ENCODE measurements at places on chromosomes 2 and 18. TPM values are rescaled to one million over a fixed set of nuclear protein-coding genes. Genes with fewer than 3 reads are reported as not detected.

Gene ZNF396
- 0.71 TPM for total RNA-seq

- no peak for DNase-seq
These were observed 194.1 kb downstream of the CLIP4 start for GRCh38 chr2:29309090-29310029.

- DNase-seq: no peak
These were observed 45.3 kb downstream of the SMAD7 start for GRCh38 chr18:48905513-48905912.

- no peak for DNase-seq
These were observed 61.9 kb downstream of the SLC66A2 start for GRCh38 chr18:79889569-79889968.

Gene MYL1
- 0.36 TPM for total RNA-seq
